ENCODE measurements at places on chromosomes 4 and X. TPM values are rescaled to one million over a fixed set of nuclear protein-coding genes. Genes with fewer than 3 reads are reported as not detected.

Gene ODAPH
- total RNA-seq, result not detected

Gene VCX3B
- not detected for total RNA-seq

Gene DDIT4L
- total RNA-seq, result 2.0 TPM

Gene DGKK
- total RNA-seq, result not detected

Gene RAB33A
- 22.8 TPM for total RNA-seq

Data from activated naive CD4-positive, alpha-beta T cell treated with anti-CD3 and anti-CD28 coated beads, Interleukin-2, amount 50 U/mL, for 72 hours (primary cell).